ENCODE measurements at places on chromosomes 2 and 18. TPM values are rescaled to one million over a fixed set of nuclear protein-coding genes. Genes with fewer than 3 reads are reported as not detected.

GRCh38 chr2:209533391-209533790 lies 109.5 kb downstream of the MAP2 start:
- DNase-seq, result no peak

DNA sequence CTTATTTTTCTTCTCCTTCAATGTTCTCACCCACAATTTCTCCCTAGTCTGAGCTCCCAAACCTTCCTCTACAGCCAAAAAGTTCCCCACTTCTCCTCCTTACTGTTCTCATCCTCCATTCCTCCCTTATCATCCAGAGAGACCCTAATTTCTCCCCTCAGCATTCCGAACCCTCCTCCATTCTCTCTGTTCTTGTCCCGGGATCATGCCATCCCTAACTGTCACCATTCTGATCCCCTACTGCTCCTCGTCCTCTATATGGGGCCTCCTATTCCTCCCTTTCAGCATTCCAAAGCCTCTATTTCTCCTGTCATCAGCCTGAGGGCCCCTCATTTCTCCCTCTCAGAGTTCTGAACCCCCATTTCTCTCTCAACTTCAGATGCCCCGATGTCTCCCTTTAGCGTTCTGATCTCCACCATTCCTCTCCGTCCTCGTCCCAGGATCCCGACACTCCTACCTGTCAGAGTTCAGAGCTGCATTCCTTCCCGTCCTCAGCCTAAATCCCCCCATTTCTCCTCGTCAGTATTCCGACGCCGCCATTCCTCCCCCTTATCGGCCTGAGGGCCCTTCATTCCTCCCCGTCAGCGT lies 522 bp downstream of the MBD1 start:
- DNase-seq, result no peak

DNA sequence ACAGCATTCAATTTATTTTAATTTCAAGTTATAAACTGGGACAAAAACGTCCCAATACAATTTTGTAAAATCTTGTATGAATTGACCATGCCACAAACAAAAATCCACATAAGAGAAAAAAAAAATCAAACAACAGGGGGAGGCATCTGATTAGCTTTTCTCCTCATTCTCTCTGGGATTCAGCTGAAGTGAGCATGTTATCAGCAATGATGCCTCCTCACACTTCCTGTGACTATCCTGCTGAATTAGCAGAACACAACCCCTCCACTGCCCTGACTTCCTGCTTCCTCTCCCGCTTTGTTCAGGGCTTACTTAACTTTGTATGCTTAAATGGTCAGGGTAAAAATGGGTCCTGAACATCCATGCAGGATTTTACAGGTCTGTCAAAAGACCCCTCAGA lies 132.2 kb upstream of the ITGB6 start:
- no peak for DNase-seq

Gene UGT1A1
- polyA plus RNA-seq, result 0.16 TPM
